ENCODE measurements at places on chromosomes 2 and 18. TPM values are rescaled to one million over a fixed set of nuclear protein-coding genes. Genes with fewer than 3 reads are reported as not detected.
A peak's percentile ranks its signal among the peaks of the same experiment; 100 is the strongest.

The PAX3 gene
- not detected for polyA plus RNA-seq

The STK39 gene
- polyA plus RNA-seq = 16.4 TPM

DNA sequence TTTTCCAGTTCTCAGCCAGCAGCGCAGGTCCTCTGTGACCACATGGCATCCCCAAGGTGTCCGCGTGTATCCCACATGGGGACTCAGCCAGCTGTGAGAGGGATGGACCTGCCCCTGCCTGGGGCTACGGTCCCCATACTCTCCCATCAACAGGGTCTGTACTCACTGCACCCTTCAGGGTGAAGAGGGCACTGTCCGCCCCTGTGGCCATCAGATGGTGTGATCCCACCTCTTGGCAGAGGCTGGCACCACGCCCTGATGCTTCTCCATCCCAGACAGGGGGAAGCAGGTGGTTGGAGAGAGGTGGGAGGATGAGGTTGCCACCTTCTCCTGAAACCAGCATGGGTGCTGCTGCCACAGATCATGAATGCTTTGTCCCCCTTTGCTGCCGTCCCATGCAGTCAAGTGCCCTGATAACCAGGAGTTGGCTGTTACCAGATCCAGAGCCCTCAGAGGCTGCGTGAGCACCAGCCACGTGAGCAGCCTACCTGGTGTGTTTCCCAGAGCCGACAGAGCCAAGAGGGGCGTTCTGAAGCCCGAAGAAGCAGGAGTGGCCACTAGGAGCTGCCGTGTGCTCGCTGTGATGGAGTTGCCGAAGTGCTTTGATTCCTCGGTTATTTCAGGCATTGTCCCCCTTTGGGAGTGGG, 93.9 kb downstream of the SH3RF3 start:
- H3K27ac ChIP-seq = no peak overlapping the region
- no peaks in the 10 kb centered on the region for H3K36me3 ChIP-seq
- H3K27me3 ChIP-seq = no peaks in the 10 kb centered on the region
- DNase-seq = no peak
- peaks cover 6% of the 10 kb centered on the region for H3K4me1 ChIP-seq

- H3K27me3 ChIP-seq = peaks cover 26% of the 10 kb centered on the region
- no peak for DNase-seq
- H3K36me3 ChIP-seq = no peaks in the 10 kb centered on the region
- no peak overlapping the region for H3K27ac ChIP-seq
- H3K4me1 ChIP-seq = no peaks in the 10 kb centered on the region
Observed at GRCh38 chr18:24536326-24536725, 75.9 kb downstream of the HRH4 start.

DNA sequence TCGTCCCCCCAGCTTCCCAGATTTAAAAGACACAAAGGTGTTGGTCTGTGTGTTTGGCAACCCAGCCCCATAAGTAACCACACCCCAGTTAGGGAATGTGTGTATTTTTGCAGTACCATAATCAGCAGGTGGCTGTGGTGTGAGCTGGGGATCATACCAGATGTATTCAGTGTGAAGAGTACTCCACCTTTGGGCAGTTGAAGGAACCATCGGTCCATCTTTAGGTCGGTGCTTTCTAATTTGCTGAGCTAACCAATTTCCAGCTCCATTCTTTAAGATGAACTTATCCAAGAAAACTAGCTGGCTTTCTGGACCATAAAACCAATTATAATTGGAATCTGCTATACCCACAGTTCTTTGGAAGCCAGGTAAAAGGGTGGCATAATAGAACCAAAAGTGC, 3.2 kb downstream of the DSEL start:
- no peak for DNase-seq
- H3K4me3 ChIP-seq = 0 out of 2 replicates have a peak overlapping the region, but pooled peaks have one; percentile 3
- no peak overlapping the region for H3K27ac ChIP-seq
- no peaks in the 10 kb centered on the region for H3K27me3 ChIP-seq
- H3K4me1 ChIP-seq = peaks cover 11% of the 10 kb centered on the region

DNA sequence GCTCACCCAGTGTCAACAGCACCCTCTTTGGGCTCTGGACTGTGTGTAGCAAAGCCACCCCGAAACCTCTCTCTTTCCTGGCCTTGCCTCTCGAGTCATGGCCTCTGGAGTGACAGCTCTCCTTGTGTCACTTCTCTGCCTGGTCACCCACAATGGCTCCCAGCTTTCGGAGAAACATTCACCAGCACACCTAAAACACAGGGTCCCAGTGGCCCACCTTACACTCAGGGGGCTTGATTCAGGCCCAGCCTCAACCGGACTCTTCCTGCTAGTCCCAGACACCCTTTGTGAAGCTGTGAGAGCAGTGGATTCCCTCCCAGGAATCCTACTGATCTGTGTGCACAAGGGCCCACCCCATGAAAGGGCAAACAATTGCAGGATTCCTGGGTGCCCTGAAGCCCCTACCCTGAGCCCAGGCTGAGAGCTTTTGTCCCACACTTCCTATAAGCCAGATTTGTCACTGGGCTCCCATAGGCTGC, 137.2 kb upstream of the HAAO start:
- H3K4me3 ChIP-seq = no peak overlapping the region
- H3K4me1 ChIP-seq = peaks cover 54% of the 10 kb centered on the region
- DNase-seq = no peak
- no peaks in the 10 kb centered on the region for H3K36me3 ChIP-seq

The KIAA2012 gene
- polyA plus RNA-seq = 0.04 TPM

GRCh38 chr18:75066936-75067335, 142.0 kb downstream of the PTGR3 start:
- DNase-seq = no peak
- no peaks in the 10 kb centered on the region for H3K27me3 ChIP-seq
- no peak overlapping the region for H3K27ac ChIP-seq
- H3K36me3 ChIP-seq = peaks cover 10% of the 10 kb centered on the region
- H3K4me3 ChIP-seq = no peak overlapping the region
- peaks cover 8% of the 10 kb centered on the region for H3K4me1 ChIP-seq

DNA sequence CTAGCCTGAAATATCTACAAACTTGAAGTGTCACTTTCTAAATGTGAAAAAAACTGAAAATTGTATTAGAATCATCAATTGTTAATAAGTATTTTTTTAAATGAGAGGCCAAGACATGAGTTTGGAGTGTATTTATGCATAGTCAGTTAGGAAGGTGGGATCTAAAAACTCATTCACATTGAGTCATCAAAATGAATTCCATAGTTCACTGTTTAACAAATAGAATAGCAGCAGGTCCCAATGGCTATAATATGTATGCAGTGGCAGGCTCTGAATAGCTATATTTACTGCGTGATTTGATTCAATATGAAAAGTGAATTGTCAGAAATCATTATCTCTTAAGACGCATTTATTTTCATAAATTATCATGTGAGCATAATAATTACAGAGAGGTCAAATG, 256.1 kb downstream of the ZNF385B start:
- H3K27me3 ChIP-seq = no peaks in the 10 kb centered on the region
- peak; percentile 45 for DNase-seq
- H3K36me3 ChIP-seq = no peaks in the 10 kb centered on the region
- H3K4me1 ChIP-seq = no peaks in the 10 kb centered on the region

The MTHFD2 gene
- polyA plus RNA-seq = 66.8 TPM

The ATP5MC3 gene
- polyA plus RNA-seq = 365 TPM

The NEU2 gene
- not detected for polyA plus RNA-seq

Measured in IMR-90 (cell line).